Activated naive CD4-positive, alpha-beta T cell (primary cell): ENCODE measurements at places on chromosomes 5 and 9.

- DNase-seq = no peak
These were observed 59.3 kb downstream of the GALNT10 start for GRCh38 chr5:154249826-154250225.

- DNase-seq = no peak
These were observed 147.3 kb downstream of the FBXL7 start for GRCh38 chr5:15647251-15647650.

GRCh38 chr9:6781476-6781875 lies 23.7 kb downstream of the KDM4C start:
- no peak for DNase-seq

- DNase-seq = no peak
These were observed 300.9 kb downstream of the MCTP1 start for GRCh38 chr5:94983861-94984535.

- DNase-seq = no peak
These were observed 98.5 kb downstream of the ADAMTS12 start for GRCh38 chr5:33793276-33793675.
